ENCODE measurements at places on chromosomes 16 and 17. TPM values are rescaled to one million over a fixed set of nuclear protein-coding genes. Genes with fewer than 3 reads are reported as not detected.

The AHSP gene
- not detected for total RNA-seq

The GPR142 gene
- not detected for total RNA-seq

The SLC9A5 gene
- total RNA-seq = 3.6 TPM

- peak; percentile 26 for DNase-seq
Measured at GRCh38 chr16:58123896-58124600, 5.1 kb downstream of the CFAP20 start.

DNA sequence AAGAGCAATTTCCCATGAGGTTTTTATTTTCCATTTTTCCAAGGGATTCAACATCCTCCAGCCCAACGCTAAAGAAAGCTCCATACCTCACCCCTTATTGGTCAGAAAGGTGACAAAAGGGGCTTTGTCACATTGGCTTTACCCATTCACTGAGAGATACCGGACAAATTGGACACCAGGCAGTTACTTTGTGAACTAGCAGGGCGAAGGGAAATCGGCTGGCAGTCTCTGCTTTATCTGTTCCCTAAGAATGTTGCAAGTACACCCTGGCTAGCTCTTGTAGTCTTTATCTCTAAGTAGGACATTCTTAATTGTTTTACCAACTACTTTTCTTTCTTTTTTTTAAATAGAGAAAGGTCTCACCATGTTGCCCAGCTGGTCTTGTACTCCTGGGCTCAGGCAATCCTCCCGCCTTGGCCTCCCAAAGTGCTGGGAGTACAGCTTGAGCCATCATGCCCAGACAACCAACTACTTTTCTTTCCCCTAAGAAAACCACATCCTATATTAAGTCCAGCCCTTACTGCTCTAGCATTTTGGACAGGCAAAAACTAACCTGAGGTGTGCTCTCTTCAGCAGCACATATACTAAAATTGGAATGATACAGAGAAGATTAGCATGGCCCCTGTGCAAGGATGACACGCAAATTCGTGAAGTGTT lies 16.8 kb downstream of the PRPSAP1 start:
- DNase-seq = peak; percentile 43

GRCh38 chr17:79495665-79496064 lies 115.2 kb downstream of the RBFOX3 start:
- DNase-seq = no peak

GRCh38 chr16:89921702-89922476 lies 1.3 kb upstream of the TUBB3 start:
- DNase-seq = peak; percentile 100

- no peak for DNase-seq
Measured at GRCh38 chr16:66832190-66832589, 1.4 kb upstream of the NAE1 start.

- no peak for DNase-seq
Measured at GRCh38 chr17:27741361-27741861, 58.9 kb downstream of the NOS2 start.

DNA sequence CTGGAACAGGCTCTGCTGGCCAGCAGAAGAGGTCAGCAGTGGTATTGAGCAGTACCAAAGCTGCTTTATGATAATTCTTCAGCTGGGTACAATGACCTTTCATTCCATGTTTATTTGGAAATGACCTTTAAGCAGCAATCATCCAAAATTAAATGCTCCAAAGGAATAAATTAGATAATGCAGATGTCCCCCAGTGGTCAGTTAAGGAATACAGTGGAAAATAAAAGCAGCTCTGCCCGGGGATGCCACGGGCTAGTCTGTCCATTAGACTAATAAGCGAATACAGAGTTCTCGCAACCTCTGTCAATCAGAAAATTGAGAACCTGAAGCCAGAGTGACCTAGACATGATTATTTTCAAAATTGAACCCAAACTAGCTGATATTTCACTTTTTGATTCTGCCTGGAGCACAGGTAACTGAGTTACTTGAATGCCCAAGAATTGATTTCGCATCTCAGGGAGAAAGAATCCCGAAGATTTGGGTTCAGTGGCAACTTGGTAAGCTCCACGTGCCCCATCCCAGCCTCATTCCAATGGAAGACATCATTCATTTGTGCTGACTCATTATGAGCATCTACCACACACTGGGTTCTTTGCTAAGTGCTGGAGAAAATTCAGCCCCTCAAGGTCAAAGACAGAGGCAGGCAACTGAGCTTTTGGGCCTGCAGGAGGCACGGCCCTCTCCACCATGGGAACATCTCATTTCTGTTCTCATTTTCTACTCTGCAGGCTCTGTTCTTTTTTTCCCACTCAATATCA lies 34.4 kb upstream of the SLC39A11 start:
- DNase-seq = no peak

- no peak for DNase-seq
Measured at GRCh38 chr17:12489325-12489724, 176.4 kb upstream of the MYOCD start.

GRCh38 chr16:30996985-30997724 lies 12.1 kb downstream of the HSD3B7 start:
- peak; percentile 98 for DNase-seq
